ENCODE measurements at places on chromosomes 11 and 22. TPM values are rescaled to one million over a fixed set of nuclear protein-coding genes. Genes with fewer than 3 reads are reported as not detected.

TRIM49 gene
- total RNA-seq: not detected

XBP1 gene
- total RNA-seq: 66.5 TPM

WNT7B gene
- 14.2 TPM for total RNA-seq

IL17REL gene
- total RNA-seq: 0.07 TPM

MUC6 gene
- not detected for total RNA-seq

PDE2A gene
- total RNA-seq: 3.0 TPM

APOA1 gene
- 0.80 TPM for total RNA-seq

ZNF143 gene
- total RNA-seq: 39.1 TPM

CCDC157 gene
- total RNA-seq: 9.3 TPM

MRGPRE gene
- total RNA-seq: not detected

GP1BB gene
- total RNA-seq: 4.8 TPM

UQCR10 gene
- total RNA-seq: 120 TPM

FGF3 gene
- total RNA-seq: not detected

KCNK4 gene
- not detected for total RNA-seq

C11orf52 gene
- not detected for total RNA-seq

OR8A1 gene
- total RNA-seq: not detected

OR8G1 gene
- total RNA-seq: not detected

NCAM1 gene
- total RNA-seq: 76.7 TPM

OR6Q1 gene
- total RNA-seq: not detected

MFRP gene
- total RNA-seq: not detected

RASL10A gene
- total RNA-seq: 0.63 TPM

PLEKHA7 gene
- 15.6 TPM for total RNA-seq

HMOX1 gene
- 2.2 TPM for total RNA-seq

PITPNB gene
- total RNA-seq: 92.6 TPM

GAL3ST3 gene
- total RNA-seq: 9.7 TPM

SNX15 gene
- 31.7 TPM for total RNA-seq

BAIAP2L2 gene
- 0.52 TPM for total RNA-seq

MS4A6A gene
- total RNA-seq: not detected

POU2AF1 gene
- total RNA-seq: not detected

LYVE1 gene
- total RNA-seq: 0.14 TPM

Measured in neural crest cell (in vitro differentiated cells).